ENCODE measurements at places on chromosomes 11 and 22.

GRCh38 chr11:111148953-111149352 is 96.6 kb upstream of the POU2AF2 start:
- no peak for DNase-seq

DNA sequence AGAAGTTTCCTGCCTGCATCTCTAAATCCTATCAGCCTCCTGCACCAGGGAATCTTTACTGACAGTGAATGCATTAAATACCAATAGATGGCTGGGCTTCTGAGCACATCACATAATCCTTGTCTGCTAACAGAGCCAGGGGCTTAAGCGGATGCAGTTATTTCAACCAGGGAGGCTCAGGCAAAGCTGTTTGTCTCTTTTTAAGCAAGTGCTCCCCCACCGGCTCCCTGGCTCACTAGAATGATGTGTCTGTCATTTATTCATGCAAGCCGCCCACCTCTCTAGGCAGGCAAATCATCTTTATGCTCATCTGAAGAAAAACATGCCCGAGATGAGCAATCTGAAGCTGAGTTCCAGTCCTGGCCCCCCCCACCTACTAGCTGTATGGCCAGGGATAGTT is 182.3 kb downstream of the TENM4 start:
- no peak for DNase-seq

- DNase-seq, result no peak
Observed at GRCh38 chr22:43230571-43230970, 43.6 kb upstream of the TTLL12 start.

GRCh38 chr11:93041682-93042081 is 72.2 kb downstream of the MTNR1B start:
- no peak for DNase-seq

DNA sequence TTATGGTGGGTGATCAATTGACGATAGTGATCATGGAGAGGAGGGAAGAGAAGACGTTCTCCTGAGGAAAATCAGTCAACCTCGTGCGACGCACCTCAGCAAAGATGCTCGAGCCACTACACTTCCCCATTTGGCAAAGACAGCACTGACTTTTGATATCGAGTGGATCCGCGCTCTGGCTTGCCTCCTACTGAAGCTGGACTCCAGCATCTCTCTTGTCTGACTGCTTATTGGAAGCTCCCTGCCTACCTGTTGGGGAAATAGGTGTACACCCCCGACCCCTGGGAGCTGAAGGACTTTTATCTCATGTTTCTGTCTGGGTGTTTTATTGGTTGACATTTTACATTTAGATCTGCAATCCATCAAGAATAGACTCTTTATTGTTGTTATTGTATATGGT is 476.8 kb upstream of the B3GAT1 start:
- DNase-seq, result no peak

- DNase-seq, result no peak
Observed at GRCh38 chr11:100990931-100991330, 138.7 kb downstream of the PGR start.

- no peak for DNase-seq
Observed at GRCh38 chr22:43848366-43849171, 13.7 kb downstream of the SULT4A1 start.
